ENCODE measurements at places on chromosomes 2 and 18.

- no peak for DNase-seq
Measured at GRCh38 chr2:189858291-189858690, 74.0 kb downstream of the PMS1 start.

GRCh38 chr18:31197676-31198075 is 35.0 kb upstream of the DSC1 start:
- no peak for DNase-seq

DNA sequence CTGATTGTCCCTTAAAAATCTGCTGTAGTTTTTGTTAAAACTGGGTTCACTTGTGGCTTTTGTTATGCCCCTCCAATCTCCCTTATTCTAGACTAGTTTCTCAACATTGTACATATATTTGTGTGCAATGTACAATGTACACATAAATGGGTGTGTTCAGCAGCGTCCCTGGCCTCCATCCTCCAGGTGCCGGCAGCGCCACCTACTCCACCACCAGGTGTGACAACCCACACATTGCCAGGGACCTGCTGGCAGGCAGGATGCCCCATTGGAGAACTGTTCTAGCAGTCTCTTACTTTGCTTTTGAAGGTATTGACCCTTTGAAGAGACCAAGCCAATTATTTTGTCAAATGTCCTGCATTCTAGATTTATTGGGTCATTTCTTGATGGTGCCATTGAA is 75.4 kb downstream of the SH3RF3 start:
- no peak for DNase-seq

- no peak for DNase-seq
Measured at GRCh38 chr2:195934484-195934883, 134.2 kb downstream of the DNAH7 start.

- no peak for DNase-seq
Measured at GRCh38 chr18:58402247-58402646, 226.6 kb downstream of the ALPK2 start.

DNA sequence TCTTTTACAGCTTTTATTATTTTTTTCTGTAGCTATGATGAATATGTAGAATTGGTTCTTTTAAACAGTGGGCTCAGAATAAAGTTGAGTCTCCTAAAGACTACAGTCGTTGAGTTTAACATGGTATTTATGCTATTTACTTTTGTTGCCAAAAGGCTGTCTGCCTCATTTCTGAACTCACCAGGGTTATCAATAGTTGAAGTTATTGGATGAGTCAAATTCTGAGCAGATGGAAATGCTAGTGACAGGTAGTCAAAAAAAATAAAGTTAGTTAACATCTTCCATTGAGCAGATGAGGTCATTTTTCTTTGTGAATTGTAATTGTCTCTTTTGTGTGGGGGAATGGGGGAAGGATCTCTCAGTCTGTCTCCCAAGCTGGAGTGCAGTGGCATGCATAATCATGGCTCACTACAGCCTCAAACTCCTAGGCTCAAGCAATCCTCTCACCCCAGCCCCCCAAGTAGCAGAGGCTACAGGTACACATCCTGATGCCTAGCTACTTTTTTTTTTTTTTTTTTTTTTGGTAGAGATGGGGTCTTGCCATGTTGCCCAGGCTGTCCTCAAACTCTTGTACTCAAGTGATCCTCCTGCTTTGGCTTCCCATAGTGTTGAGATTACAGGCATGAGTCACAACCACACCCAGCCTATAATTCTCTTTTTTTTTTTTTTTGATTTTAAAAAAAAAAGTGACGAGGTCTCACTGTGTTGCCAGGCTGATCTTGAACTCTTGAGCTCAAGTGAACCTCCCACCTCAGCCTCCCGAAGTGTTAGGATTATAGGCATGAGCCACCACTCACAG is 8.9 kb downstream of the PAPOLG start:
- no peak for DNase-seq

DNA sequence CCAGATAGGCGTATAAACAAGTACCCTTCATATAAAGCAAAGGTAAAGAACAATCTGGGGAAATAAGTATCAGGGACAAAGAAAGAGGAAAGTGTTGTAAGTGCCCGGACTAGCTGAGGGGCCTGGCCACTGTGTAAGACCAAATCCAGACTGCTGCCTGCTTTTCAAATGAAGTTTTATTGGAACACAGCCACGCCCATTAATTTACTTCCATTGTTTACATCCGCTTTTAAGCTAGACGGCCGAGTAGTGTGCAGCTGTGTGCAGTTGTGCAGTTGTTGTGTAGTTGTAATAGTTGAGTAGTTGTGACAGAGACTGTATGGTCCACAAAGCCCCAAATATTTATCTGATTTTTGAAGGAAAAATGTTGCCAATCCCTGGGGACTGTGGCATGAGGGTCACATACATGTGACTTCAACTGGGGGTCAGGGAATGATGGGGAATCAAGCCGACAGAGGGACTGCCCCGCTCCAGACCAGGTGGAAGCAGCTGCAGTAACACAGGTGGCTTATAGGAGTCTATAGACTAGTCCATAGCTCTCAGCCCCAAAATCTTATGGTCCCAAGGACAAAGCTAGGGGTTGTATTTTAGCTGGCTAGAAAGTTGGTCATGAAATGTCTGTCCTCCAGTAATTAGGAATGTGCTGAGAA is 30.0 kb downstream of the FHL2 start:
- DNase-seq = no peak

- DNase-seq = no peak
Measured at GRCh38 chr2:233165895-233166661, 85.4 kb upstream of the ATG16L1 start.

DNA sequence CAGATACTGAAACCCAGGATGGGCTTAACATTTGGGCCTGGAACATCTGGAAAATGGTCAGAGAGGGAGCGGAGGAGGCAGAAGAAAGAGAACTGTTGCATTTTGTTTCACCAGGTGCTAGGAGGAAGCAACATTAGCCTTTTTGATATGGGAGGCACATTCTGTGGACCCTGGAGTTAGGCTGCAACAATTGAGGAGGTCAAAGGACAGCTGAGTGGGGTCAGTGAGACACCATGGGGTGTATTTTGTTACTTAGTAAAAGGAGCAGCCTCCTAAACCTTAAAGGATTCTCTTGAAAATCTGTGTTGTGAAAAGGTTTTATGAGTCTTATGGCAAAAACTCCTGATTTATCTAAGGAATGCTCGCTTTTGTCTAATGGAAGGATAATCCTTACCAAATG is 124.9 kb downstream of the GREB1L start:
- DNase-seq = no peak

- DNase-seq = no peak
Measured at GRCh38 chr2:222835143-222835822, 25.6 kb upstream of the ACSL3 start.

DNA sequence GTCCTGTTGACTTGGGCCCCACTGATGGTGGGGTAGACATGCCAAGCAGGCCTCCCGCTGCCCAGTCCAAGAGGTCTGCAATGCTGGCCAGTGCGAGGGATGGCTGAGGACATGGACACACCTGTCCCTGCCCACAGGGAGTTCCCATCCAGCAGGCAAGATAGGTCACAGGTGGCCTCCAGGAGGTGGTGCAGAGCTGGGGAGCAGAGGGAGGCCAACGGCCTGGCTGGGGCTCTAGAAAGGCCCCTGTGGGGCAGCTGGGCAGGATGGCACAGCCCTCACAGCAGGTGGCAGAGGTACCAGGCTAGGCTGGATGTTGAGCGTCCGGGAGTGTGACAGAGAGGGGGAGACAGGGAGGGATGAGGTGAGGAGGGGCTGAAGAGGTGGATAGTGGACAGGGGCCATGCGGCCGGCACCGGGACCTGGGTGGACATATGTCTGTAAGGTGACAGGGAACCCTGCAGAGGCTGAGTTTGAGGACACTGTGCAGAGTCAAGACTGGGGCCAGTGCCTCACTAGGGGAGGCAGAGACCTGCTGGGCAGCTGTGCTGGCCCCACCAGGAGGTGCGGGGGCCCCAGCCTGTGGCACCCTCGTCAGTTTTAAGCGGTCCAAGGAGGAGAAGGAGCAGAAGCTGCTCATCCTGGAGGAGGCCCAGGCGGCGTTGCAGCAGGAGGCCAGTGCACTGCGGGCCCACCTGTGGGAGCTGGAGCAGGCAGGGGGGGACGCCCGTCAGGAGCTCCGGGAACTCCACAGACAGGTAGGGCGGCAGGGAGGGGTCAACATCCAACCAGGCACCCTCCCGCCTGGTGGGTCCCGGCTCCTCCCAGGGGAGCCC is 34.3 kb upstream of the SNED1 start:
- DNase-seq = no peak

- DNase-seq = peak; percentile 72
Measured at GRCh38 chr2:212777020-212777491, 238.5 kb upstream of the ERBB4 start.

- DNase-seq = peak; percentile 30
Measured at GRCh38 chr2:153478289-153479261, at the start of gene RPRM. Gene RPRM, minus strand, starts transcription at chr2:153478762. Its CDS starts 197 bp downstream, at chr2:153478565.

- DNase-seq = no peak
Measured at GRCh38 chr2:45069684-45070083, 60.4 kb upstream of the SIX2 start.

- no peak for DNase-seq
Measured at GRCh38 chr2:202054679-202055078, 18.4 kb upstream of the KIAA2012 start.

DNA sequence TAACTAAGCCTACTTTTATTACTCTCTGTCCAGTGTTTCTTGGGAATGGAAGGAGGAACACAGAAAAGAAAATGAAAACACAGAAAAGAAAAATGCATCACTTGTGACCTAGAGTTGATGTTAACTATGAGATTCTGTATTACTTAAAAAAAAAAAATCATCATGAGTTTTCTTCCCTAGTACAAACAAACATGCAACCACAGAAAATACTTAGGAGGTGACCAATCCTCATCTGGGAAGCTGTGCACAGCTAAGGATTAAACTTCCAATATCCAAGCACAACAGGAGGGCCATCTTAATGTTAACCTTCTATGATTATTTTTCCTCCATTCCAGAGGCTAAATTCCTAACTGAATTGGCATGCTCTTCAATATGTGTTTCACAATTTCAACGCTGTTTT is 1140.4 kb downstream of the LRP1B start:
- no peak for DNase-seq

GRCh38 chr18:54950221-54950620 is 9.0 kb downstream of the CCDC68 start:
- no peak for DNase-seq

GRCh38 chr2:189613077-189613636 is 32.6 kb upstream of the SLC40A1 start:
- DNase-seq = no peak

DNA sequence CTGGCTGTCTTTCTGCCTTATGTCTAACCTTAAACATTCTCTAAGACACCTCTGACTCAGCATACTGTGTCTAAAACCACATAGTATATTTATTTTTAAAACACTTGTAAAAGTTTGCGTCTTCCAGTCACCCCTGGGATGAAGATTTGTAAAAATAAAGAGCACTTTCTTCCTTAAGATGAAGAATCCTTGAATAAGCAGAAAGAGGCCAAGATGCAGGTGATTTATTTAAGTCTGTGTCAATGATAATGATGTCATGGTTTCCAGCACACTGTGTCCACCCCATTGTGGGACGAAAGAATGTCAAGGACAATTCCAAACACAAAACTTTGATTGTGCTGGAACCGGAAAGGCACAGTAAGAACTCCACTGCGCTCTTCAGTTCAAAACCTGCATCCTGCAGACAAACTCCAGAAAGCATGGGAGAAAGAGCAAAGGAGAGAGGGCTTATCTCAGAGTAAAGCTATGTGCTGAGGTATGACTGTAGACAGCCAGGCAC is 92.9 kb downstream of the ZEB2 start:
- no peak for DNase-seq

- DNase-seq = no peak
Measured at GRCh38 chr2:223225266-223225665, 173.3 kb downstream of the KCNE4 start.

DNA sequence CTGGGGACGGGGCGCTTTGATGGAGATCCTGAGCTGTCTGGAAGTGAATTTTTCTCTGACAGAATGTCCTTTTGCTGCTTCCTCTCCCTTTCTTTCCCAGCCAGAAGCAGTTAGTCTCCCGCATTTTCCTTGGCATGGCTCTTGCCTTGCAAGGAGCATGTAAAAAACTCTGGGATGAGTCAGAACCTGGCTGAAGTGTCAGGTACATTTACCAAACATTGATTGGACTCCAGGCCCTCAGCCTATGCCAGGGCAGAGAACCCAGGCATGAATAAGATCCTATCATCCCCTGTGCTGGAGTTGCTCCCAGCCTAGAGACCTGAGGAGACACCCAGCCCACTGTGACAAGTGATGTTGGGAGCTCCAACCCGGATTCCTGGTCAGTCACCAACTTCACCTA is 21.6 kb downstream of the STON1 start:
- DNase-seq = no peak

DNA sequence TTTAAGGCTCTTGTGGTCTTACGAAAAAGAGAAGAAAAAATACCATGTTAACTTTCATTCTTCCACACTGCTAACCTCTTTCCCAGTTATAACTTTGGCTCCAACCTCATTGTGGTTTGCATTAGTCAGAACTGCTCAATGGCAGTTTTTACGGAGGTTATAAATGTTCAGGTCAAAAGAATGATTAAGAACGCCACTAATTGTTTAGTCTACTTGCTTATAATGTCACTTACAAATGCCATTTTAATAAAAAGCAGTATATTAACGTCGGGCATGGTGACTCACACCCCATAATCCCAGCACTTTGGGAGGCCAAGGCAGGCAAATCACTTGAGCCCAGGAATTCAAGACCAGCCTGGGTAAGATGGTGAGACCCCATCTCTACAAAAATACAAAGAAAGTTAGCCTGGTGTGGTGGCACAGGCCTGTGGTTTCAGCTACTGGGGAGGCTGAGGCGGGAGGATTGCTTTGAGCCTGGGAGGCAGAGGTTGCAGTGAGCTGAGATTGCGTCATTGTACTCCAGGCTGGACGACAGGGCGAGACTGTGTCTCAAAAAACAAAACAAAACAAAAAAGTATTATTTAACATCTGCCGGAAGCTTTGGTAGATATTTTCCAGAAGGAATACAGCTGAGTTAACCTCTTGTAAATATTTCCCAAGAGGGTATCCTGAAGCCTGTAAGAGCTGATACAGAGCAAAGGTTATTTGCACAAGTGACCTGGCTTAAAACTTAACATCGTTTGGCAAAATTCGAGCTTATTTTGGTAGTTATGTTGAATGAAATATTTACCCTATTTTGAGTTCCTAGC is 5.1 kb downstream of the AGPS start:
- no peak for DNase-seq

- no peak for DNase-seq
Measured at GRCh38 chr2:73917696-73918207, 8.9 kb upstream of the DGUOK start.

GRCh38 chr2:114368705-114369104 is 73.7 kb upstream of the DPP10 start:
- no peak for DNase-seq

DNA sequence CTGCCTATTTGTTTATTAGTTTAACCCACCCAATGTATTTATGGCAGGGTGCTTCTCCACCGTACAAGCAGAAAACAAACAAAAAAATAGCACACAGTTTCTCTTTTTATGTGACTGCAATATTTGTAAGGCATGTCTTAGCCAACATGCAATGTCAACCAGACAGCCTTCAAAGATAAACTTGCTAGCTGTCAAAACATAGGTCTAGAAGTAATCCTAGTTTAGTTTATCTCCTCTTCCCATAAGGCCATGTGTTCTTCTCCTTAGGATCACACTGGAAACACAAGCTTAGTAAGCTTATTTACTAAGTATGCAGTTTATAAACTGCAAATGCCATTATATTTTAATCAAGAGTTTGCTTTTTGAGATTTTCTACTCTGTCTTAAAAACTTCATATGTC is 75.6 kb downstream of the LDAH start:
- DNase-seq = no peak

GRCh38 chr18:59748628-59749360 is 51.6 kb upstream of the CCBE1 start:
- DNase-seq = no peak

GRCh38 chr2:234083572-234084348 is 33.3 kb downstream of the SPP2 start:
- no peak for DNase-seq

GRCh38 chr2:168584911-168585310 is 128.8 kb downstream of the CERS6 start:
- no peak for DNase-seq

All from CD4-positive, CD25-positive, alpha-beta regulatory T cell (primary cell).